ENCODE measurements at places on chromosomes 7 and 10. TPM values are rescaled to one million over a fixed set of nuclear protein-coding genes. Genes with fewer than 3 reads are reported as not detected.

Gene RAB19
- total RNA-seq = not detected

Gene CALML5
- total RNA-seq = not detected

Gene LBX1
- not detected for total RNA-seq

Gene NEBL
- total RNA-seq = 72.6 TPM

Gene VSTM4
- total RNA-seq = 2.2 TPM

Gene ICA1
- total RNA-seq = 32.2 TPM

Gene ANKRD30A
- total RNA-seq = not detected

Gene PSTK
- 13.5 TPM for total RNA-seq

Gene SLIT1
- total RNA-seq = 98.0 TPM

Gene CPVL
- total RNA-seq = 65.7 TPM

Gene ACSM6
- total RNA-seq = not detected

Gene OR2A5
- not detected for total RNA-seq

Gene DDX56
- total RNA-seq = 57.3 TPM

Gene CDK14
- total RNA-seq = 115 TPM

Gene HBP1
- total RNA-seq = 92.6 TPM

Gene UFSP1
- total RNA-seq = 2.5 TPM

Gene VWDE
- total RNA-seq = 0.63 TPM

Gene AKR1C8
- total RNA-seq = not detected

Gene GIMAP7
- 1.6 TPM for total RNA-seq

Gene SMURF1
- 29.4 TPM for total RNA-seq

Gene CALD1
- total RNA-seq = 35.4 TPM
